CD4-positive, alpha-beta memory T cell (primary cell): ENCODE measurements at places on chromosomes 3 and 15. TPM values are rescaled to one million over a fixed set of nuclear protein-coding genes. Genes with fewer than 3 reads are reported as not detected.

WWTR1 gene
- total RNA-seq: 1.1 TPM

DNA sequence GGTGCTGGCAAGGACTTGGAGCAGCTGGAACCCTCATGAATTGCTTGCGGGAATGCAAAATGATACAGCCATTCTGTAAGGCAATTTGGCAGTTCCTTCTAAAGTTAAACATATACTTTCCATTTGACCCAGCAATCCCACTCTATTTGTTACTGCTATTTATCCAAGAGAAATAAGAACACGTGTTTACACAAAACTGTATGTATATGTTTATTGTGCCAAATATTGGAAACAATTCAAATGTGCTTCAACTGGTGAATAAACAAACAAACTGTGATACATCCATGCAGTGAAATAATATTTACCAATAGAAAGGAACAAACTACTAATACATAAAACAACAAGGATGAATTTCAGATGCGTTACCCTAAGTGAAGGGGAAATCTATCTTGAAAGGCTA, 60.0 kb upstream of the NTRK3 start:
- no peaks in the 10 kb centered on the region for H3K27me3 ChIP-seq
- no peaks in the 10 kb centered on the region for H3K36me3 ChIP-seq
- DNase-seq: no peak

GRCh38 chr15:79282371-79283251, at the start of gene ANKRD34C:
ANKRD34C (plus strand) TSS chr15:79282722; CDS start chr15:79293285, 10,563 bp downstream.
- no peak within 1 kb of the TSS for H3K27ac ChIP-seq
- no peak within 1 kb of the TSS for H3K4me3 ChIP-seq
- H3K36me3 ChIP-seq: no peaks in the 10 kb centered on the region
- no peaks in the 10 kb centered on the region for H3K4me1 ChIP-seq

DNA sequence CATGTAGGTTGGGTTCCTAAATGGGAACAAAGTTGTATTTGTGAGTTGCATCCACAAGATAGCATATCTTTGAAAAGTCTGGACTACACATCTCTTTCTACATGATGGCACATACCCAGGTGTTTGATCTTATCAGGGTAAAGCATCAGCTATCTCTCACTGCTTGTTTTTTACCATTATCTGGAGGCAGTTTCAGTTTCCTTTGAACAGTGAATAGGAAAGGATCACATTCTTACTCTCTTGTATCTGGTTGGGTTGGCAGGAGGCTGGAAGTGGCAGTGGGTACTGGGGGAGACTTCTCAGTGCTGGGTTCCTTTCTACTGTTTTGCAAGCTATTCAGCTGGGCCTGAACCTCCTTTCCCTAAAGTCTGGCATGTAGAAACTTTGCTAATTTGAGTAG, 4.1 kb downstream of the CEMIP start:
- H3K27me3 ChIP-seq: peaks cover 14% of the 10 kb centered on the region
- no peak overlapping the region for H3K27ac ChIP-seq
- H3K36me3 ChIP-seq: no peaks in the 10 kb centered on the region
- H3K4me3 ChIP-seq: no peak overlapping the region

DNA sequence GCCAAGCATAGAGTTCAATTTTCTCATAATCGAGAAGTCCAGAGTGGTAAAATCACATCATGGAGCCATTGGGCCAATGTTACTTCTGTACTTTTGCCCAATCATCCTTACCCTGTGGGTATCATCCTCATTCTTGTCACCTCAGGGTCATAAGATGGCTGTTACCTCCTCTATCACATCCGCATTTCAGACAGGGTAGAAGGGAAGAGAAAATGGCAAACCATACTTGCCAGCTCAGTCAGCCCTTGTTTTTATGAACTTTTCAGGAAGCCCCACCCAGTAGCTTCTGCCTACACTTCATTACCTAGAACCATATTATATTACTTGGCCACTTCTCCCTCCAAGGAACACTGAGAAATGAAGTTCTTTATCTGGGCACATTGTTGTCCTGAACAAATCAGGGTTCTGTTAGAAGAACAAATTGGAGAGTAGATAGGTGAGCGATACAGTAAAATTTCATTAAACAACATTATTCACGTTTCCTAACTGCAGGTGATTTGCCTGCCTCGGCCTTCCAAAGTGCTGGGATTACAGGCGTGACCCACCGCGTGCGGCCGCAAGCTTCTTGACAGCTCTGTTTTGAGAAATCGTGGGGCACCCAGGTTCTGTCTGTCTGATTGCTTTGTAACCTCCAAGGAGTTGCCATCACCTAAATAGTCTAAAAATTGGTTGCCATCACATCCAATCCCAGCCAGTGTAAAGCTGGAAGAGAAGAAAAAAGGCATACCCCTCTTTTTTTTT, 34.5 kb upstream of the RPN1 start:
- H3K27ac ChIP-seq: no peak overlapping the region
- H3K4me1 ChIP-seq: peaks cover 22% of the 10 kb centered on the region
- no peak for DNase-seq

DNA sequence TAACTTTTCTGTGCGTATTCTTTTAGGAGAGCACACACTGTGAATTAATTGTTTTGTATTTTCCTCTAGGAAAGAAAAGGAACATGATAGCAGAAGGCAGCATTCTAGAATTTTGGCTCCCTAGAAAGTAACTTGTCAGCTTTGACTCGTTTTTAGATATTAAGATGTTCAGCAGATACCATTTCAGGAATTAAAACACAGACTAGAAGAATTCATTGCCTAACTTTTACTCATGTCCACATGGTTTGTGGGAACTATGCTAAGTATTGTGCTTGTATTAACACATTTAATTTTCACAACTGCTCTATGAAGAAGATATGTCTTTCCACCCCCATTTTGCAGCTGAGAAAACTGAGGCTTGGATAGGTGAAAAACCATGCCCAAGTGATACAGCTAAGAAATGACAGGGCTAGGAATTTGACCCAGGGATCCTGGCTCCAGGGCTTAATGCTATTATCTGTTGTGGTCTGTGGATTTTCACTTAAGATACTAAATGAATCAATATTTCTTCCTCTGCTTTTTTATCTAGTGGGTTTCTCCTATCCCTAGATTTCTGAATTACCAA, 128.8 kb downstream of the MITF start:
- no peak for DNase-seq
- H3K27me3 ChIP-seq: no peaks in the 10 kb centered on the region
- H3K36me3 ChIP-seq: no peaks in the 10 kb centered on the region
- no peaks in the 10 kb centered on the region for H3K4me1 ChIP-seq

DNA sequence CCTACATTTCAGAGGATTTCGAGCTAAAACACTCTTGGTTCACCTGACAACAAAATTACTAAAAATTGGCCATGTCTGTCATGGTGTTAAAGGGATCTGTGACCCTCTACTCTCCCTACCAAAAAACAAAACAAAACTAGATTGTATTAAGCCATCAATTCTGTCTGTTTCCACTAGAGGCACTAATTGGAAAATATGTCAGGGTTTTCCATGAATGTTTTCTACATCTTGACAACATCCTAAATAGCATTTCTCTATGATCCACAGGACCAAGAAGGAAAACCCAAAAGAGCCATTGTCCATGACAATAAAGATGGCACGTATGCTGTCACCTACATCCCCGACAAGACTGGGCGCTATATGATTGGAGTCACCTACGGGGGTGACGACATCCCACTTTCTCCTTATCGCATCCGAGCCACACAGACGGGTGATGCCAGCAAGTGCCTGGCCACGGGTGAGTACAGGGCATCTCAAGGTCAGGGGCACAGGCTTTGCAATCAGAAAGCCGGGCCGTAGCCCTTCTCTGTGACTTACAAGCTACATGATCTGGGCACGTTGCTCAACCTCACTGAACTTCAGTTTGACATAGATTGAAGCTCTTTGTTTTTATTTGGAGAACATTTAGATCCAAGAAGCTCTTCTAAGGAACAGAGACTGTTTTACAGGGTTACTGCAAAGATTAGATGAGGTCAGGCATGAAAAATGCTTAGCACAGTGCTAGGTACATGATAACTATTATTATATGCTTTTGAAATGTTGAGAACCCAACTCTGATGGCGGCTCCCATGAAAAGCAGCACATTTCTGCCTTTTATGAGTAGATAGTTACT, 74.8 kb downstream of the DNASE1L3 start:
- no peak overlapping the region for H3K4me3 ChIP-seq
- no peaks in the 10 kb centered on the region for H3K27me3 ChIP-seq
- DNase-seq: no peak
- no peak overlapping the region for H3K27ac ChIP-seq
- no peaks in the 10 kb centered on the region for H3K4me1 ChIP-seq
- H3K36me3 ChIP-seq: peaks cover 22% of the 10 kb centered on the region

RPL32 gene
- total RNA-seq: 3,480 TPM

GRCh38 chr3:138888560-138888959, 53.8 kb upstream of the PIK3CB start:
- DNase-seq: no peak
- H3K4me1 ChIP-seq: no peaks in the 10 kb centered on the region
- no peak overlapping the region for H3K27ac ChIP-seq

GRCh38 chr15:80098341-80098740, 38.9 kb downstream of the ZFAND6 start:
- no peak overlapping the region for H3K27ac ChIP-seq
- H3K27me3 ChIP-seq: no peaks in the 10 kb centered on the region

DNA sequence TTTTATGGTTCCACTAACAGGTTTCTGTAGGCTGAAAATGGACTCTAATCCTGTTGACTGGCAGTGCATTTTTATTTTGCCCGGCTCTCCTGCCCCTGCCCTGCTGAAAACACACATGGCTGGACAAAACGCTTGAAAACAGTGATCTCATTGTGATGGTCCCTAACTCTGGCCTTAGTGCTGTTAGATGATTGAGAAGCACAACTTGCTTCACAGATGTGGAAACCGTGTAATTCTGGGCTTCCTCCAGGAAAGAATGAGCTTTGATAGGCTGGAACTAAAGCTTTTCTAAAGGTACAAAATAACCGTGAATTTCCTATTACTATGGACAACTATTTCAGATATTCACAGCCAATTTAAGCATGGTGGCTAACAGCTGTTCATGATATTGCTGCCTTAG, 121.4 kb downstream of the VGLL3 start:
- no peaks in the 10 kb centered on the region for H3K4me1 ChIP-seq
- no peak overlapping the region for H3K4me3 ChIP-seq
- no peak for DNase-seq
- H3K27me3 ChIP-seq: no peaks in the 10 kb centered on the region
- H3K36me3 ChIP-seq: no peaks in the 10 kb centered on the region

DNA sequence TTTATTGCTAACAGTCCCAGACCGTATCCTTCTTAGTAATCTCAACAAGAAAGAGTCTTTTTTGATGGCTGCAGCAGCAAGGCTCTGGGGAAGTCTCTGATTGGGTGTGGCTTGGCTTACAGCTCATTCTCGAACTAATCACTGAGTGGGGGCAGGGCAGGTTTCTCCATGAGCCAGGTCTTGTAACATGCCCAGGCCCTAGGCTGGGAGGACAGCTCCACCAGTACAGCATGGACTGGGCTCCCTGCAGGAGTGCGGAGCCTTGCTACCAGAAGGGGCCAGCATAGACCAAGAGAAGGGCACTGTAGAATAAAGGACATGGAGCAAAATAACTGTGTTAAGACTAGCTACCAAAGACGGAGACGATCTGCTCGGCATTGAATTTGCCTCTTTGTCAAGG, 7.2 kb downstream of the CD276 start:
- DNase-seq: no peak
- no peak overlapping the region for H3K27ac ChIP-seq

DNA sequence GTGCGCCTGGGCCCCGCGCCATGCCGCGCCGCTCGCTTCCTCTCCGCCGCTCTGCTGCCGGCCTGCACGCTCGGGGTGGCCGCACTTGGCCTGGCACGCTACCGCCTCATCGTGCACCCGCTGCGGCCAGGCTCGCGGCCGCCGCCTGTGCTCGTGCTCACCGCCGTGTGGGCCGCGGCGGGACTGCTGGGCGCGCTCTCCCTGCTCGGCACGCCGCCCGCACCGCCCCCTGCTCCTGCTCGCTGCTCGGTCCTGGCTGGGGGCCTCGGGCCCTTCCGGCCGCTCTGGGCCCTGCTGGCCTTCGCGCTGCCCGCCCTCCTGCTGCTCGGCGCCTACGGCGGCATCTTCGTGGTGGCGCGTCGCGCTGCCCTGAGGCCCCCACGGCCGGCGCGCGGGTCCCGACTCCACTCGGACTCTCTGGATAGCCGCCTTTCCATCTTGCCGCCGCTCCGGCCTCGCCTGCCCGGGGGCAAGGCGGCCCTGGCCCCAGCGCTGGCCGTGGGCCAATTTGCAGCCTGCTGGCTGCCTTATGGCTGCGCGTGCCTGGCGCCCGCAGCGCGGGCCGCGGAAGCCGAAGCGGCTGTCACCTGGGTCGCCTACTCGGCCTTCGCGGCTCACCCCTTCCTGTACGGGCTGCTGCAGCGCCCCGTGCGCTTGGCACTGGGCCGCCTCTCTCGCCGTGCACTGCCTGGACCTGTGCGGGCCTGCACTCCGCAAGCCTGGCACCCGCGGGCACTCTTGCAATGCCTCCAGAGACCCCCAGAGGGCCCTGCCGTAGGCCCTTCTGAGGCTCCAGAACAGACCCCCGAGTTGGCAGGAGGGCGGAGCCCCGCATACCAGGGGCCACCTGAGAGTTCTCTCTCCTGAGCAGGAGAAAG, 951 bp downstream of the GPR62 start:
- no peak overlapping the region for H3K4me3 ChIP-seq
- H3K27ac ChIP-seq: no peak overlapping the region
- DNase-seq: no peak
- H3K36me3 ChIP-seq: no peaks in the 10 kb centered on the region
- H3K27me3 ChIP-seq: peaks cover 8% of the 10 kb centered on the region

- no peak overlapping the region for H3K27ac ChIP-seq
- no peaks in the 10 kb centered on the region for H3K27me3 ChIP-seq
- no peaks in the 10 kb centered on the region for H3K36me3 ChIP-seq
- H3K4me1 ChIP-seq: no peaks in the 10 kb centered on the region
Observed at GRCh38 chr3:117589454-117589853, 879.9 kb downstream of the TUSC7 start.

GRCh38 chr3:100175637-100176280, 61.5 kb upstream of the FILIP1L start:
- H3K36me3 ChIP-seq: no peaks in the 10 kb centered on the region
- H3K27me3 ChIP-seq: no peaks in the 10 kb centered on the region
- H3K27ac ChIP-seq: no peak overlapping the region
- H3K4me1 ChIP-seq: no peaks in the 10 kb centered on the region

WDR49 gene
- total RNA-seq: 0.53 TPM

INSYN1 gene
- not detected for total RNA-seq

GRCh38 chr3:194773771-194774455, 88.2 kb downstream of the FAM43A start:
- H3K27ac ChIP-seq: no peak overlapping the region
- no peak overlapping the region for H3K4me3 ChIP-seq
- no peak for DNase-seq
- peaks cover 8% of the 10 kb centered on the region for H3K4me1 ChIP-seq
